SK-MEL-5 (cell line): ENCODE measurements at places on chromosomes 1 and 21.

GRCh38 chr1:228075801-228076271 lies 6.7 kb upstream of the ARF1 start:
- no peak for DNase-seq

- DNase-seq, result no peak
These were observed 7.2 kb downstream of the PANK4 start for GRCh38 chr1:2519029-2519685.

- DNase-seq, result no peak
These were observed 76.2 kb downstream of the DPYD start for GRCh38 chr1:97844552-97845089.

GRCh38 chr1:157137408-157138219 lies 581 bp downstream of the ETV3 start:
- DNase-seq, result peak; percentile 22

GRCh38 chr21:15483138-15483780 lies 246.5 kb upstream of the USP25 start:
- DNase-seq, result peak; percentile 81

GRCh38 chr1:67741736-67742135 lies 56.7 kb downstream of the GADD45A start:
- no peak for DNase-seq

DNA sequence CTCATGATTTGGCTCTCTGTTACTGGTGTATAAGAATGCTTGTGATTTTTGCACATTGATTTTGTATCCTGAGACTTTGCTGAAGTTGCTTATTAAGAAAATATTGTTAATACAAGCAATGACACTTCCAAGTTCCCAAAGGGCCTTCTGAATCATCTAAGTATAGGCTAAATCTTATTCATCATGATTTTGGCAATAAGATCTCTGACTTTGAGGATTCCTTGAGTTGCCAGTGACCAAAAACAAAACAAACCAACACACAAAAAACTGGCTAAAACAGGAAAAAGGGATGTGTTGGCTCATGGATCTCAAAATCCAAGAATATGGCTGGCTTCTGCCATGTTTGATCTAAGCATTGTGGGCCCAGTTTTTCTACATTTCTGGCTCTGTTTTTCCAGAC lies 163.4 kb downstream of the HHIPL2 start:
- DNase-seq, result no peak

DNA sequence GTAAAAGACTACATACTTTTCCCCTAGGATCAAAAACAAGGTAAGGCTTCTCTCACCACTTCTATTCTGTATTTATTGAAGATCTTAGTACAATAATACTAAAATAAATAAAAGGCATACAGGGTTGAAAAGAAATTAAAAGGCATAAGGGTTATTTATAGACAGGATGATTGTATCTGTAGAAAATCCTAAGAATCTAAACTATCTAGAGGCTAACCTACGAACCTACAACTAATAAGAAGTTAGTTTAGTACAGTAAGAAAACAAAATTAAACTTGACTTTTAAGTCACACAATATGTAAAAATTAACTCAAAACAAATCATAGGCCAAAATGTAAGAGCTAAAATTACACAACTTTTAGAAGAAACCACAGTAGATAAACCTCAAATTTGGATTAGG lies 50.4 kb upstream of the ADAM30 start:
- DNase-seq, result no peak

DNA sequence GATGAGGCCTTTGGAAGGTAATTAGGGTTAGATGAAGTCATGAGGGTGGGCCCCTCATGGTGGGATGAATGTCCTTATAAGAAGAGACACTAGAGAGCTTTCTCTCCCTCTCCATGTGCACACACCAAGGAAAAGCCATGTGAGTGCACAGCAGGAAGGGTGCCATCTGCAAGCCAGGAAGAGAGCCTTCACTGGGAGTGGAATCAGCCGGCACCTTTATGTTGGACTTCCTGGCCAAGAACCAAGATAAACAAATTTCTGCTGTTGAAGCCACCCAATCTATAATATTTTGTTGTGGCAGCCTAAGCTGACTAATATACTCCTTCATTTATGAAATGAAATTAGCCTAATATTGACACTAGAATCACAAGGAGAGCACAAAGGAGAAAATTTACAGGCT lies 38.2 kb upstream of the PKP1 start:
- DNase-seq, result peak; percentile 6

- peak; percentile 74 for DNase-seq
These were observed at the start of gene SV2A for GRCh38 chr1:149917571-149918144. TSS of gene SV2A (minus strand) at chr1:149917844. CDS start at chr1:149913840, 4,004 bp downstream.

DNA sequence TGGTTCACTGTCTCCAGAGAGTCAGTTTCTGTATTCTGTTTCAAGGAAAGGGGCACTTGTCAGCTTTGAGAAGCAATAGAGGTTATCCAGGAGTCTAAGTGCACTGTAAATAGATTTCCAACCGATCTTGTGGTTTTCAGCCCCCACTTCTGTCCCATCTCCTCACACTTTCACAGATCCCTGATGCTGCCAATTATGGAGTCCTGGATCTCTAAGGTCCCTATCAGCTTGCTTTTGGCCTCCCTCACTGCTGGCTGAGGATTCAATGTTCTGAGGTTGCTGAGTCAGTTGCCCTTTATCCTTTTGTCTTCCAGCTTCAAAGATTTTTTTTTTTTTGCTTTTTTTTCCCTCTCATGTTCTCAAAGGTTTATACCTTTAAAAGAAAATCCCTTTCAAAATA lies 98.4 kb downstream of the DIRAS3 start:
- DNase-seq, result no peak

DNA sequence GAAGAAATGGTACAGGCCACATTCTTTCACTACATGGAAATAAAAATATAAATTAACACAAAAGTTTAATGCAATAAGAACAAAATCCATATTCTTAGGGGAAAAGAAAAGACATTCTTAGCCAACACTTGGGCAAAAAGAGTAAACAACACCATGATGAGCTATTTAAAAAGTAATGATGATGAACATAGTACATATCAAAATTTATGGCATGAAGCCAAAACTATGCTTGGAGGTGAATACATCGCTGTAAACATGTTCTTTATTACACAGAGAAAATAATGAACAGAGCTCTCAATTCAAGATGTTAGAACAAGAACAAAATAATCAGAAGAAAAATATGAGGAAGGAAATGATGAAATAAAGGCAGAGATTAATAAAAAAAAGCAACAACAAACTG lies 158.2 kb downstream of the ZSCAN20 start:
- no peak for DNase-seq

GRCh38 chr1:183769956-183770815 lies 34.7 kb upstream of the RGL1 start:
- no peak for DNase-seq

DNA sequence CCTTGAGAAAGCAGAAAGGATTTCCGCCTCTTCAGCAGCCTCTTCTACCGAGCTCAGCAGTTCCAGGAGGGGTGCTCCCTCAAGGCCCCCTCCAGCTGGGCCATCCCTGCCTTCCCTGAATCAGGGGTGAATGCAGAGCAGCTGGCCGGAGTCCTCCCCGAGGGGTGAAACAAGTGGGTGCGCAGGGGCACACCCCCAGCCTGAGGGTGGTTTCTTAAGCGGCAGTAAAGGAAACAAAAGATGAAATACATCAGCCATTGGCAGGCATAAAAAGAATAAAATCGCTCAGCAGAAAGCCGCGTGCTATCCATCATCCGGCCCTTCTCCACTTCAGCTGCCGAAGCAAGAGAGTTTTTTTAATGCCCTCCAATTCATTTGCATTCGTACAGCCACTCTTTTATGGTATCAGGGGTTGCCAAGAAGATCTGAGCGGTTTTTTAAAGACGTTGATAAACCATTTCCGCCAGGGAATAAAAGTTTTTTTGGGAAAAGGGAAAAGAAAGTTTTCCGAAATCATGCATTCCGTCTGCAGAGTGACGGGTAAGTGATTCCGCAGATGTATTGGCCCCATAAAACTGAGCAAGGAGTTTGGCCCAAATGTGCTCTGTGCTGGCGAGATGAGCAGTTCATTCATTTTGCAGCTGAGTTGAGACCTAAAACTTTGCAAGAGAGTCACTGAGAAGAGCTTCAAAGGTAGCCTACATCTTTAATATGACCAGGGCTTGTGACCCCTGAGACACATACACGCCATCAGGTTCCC lies 73.7 kb upstream of the ZC3H12A start:
- no peak for DNase-seq

DNA sequence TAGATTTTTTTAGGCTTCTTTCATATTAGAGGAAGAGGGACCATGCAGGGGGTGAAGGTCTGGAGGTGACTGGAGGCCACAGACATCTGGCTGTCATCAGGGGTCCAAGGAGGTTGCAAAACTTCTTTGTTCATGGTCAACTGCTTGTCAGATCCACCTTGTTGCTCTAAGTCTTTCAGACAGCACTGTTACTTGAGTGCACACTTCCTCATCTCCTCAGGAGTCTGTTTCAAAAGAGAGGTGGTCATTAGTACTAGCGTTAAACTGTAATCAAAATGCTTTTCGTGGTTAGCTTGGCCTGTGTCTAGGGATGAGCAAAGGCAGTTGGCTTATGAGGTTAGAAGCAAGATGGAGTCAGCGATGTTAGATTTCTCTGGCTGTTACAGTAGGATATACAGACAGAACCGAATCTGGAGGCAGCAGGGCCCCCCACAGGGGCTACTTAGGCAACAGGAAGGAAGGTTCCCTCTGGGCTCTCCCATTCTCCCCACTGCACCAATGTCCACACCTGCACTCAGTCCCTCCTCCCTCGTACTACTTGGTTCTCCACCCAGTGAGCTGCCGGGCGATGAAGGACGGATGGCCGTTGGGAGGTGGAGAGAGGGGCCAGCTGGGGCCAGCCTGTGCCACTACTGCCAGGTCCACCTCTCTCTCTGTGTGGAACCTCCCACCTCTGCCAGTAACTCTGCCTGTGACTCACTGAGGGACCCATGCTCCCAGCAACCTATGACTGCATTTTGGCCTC lies 57.2 kb downstream of the TOR1AIP2 start:
- DNase-seq, result no peak

DNA sequence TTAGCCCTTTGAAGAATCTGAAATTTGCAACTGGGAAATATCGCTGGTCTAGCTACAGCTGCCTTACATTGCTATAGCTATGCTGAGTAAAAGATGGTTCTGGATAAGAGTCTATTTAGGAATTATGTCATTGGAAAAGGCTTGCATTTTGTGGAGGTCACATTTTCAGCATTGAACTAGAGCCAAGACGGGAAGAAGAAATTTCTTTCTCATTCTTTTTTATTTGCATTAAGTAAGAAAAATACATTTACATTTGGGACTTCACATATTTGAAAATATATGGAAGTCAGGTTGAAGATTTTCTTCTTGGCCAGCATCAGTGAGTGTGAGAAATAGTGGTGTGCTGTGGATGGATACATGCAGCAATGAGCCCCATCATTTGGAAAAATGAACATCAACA lies 291.6 kb downstream of the PTBP2 start:
- DNase-seq, result no peak

DNA sequence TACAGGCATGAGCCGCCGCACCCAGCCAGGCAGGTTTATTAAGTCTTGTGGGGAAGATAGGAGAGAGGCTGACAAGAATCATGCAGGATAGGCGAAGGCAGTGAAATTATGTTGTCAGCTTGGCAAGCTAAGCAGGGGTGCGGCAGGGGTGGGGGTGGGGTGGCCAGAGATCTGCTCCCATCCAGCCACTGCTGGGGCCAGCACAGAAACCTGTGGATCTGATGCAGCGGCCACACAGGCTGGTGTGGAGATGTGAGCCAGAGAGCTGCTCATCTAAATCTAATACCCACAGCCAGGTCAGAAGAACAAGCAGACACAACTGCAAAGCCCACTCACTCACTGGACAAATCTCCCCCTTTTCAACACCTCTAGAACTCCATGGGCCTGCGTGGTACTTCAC lies 68.7 kb downstream of the KCTD3 start:
- DNase-seq, result no peak

DNA sequence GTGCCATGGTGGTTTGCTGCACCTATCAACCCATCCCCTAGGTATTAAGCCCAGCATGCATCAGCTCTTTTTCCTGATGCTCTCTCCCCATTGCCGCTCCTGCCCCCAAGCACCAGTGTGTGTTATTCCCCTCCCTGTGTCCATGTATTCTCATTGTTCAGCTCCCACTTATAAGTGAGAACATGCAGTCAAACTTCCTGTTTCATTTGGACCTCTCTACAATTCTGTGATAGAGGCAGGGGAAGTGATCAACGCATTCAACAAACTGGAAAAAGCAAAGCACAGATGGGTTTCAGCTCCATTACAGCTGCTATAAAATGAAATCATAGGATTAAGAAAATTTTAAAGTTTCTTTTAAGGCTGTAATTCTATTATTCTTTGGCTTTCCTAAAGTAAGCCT lies 23.3 kb upstream of the CD55 start:
- no peak for DNase-seq

DNA sequence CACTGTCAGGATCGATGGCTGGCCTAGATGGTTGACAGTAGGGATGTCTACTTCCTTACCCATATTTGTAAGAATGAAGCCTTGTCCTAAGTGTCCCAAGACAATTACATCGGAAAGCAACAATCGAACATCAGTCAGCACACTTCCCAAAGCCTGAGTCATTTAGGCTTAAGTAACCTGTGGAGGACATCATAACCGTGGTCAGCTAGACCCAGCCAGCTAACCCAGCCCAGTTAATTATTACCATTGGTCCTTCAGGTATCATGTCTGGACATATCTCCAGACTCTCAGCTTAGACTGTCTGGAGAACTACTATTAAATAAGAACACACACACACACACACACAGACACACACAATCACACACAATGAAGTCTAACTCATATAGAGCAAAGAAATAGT lies 264.7 kb downstream of the TRABD2B start:
- DNase-seq, result no peak

GRCh38 chr1:244862354-244862698 lies 2.0 kb downstream of the HNRNPU start:
- DNase-seq, result peak; percentile 20

DNA sequence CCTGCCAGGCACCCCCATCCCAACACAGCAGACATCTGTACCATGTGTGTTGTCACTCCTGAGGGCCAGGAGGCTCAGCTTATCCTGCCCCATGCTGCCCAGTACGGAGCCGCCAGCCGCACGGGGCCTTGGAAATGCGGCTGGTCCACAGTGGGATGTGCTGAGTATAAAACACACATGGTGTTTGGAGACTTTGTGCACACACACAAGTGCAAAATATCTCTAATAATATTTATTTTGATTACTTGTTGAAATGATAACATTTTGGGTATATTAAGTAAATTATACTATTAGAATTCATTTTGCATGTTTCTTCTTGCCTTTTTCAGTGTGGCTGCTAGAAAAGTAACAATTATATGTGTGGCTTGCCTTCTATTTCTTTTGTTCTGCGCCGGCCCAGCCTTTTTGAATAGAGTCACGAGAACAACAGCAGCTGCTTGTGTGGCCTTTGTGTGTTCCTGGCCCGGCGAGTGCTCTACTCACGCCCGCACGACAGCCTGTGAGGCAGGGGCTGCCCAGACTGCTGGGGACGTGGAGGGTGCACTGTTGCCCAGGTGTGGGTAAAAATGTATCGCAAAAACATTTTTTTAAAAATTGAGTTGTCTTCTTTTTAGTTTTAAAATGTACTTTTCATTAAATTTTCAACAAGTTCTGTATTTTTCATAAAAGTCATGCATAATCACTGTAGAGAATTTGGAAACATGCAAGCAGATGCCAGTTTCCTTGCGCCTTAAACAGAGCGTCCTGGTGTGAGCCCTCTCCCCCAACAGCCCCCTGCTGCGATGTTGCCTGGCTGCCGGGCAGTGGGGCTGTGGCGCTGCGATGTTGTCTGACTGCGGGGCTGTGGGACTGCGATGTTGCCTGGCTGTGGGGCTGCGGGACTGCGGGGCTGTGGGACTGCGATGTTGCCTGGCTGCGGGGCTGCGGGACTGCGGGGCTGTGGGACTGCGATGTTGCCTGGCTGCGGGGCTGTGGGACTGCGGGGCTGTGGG lies 35.5 kb downstream of the COQ8A start:
- DNase-seq, result no peak
